Liver (tissue), 10 donors: ENCODE measurements at places on chromosomes 5 and 9.

- no peak for DNase-seq
Measured at GRCh38 chr5:53405396-53405795, 75.0 kb upstream of the FST start.

DNA sequence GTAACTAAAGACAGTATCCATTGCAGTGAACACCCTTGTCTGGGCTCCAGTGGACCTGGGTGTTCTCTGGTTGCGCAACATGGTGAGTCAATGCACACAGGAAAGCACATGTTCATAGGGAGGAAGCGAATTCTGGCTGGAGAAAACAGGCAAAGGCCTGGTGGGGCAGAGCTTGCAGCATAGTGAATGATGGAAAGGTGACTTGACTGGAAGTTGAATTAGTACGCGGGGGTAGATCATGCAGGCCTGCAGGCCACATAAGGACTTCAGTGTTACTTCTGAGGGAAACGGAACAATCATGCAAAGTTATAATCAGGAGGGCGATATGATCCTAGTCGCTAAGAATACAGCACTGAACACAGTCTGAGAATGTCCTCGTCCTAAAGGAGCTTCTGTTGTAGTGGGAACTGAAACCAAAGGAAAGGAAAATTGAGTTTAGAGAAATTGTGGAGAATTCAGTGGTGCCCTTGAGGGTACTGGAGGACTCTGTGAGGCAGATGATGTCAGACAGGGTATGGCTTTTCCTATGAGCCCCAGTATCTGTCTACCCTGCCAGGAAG lies 71.9 kb upstream of the RANBP3L start:
- no peak for DNase-seq

- DNase-seq: no peak
Measured at GRCh38 chr9:109328978-109329637, 8.2 kb upstream of the EPB41L4B start.

- DNase-seq: no peak
Measured at GRCh38 chr5:128462330-128462729, 75.7 kb downstream of the FBN2 start.

DNA sequence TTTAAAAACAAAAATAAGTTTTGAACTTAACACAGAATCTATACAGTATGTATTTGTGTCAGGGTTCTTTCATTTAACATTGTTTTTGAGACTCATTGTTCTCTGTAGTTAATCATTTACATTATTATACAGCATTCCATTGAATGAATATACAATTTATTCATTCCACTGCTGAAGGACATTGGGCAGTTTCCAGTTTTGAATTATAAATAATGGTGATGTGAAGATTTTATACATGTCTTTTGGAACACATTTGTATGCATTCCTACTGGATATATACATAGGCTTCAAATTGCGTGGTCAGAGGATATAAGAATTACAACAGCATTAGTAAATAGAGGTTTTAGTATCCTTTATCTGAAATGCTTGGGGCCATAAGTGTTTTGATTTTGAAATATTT lies 72.0 kb downstream of the CEP120 start:
- no peak for DNase-seq

DNA sequence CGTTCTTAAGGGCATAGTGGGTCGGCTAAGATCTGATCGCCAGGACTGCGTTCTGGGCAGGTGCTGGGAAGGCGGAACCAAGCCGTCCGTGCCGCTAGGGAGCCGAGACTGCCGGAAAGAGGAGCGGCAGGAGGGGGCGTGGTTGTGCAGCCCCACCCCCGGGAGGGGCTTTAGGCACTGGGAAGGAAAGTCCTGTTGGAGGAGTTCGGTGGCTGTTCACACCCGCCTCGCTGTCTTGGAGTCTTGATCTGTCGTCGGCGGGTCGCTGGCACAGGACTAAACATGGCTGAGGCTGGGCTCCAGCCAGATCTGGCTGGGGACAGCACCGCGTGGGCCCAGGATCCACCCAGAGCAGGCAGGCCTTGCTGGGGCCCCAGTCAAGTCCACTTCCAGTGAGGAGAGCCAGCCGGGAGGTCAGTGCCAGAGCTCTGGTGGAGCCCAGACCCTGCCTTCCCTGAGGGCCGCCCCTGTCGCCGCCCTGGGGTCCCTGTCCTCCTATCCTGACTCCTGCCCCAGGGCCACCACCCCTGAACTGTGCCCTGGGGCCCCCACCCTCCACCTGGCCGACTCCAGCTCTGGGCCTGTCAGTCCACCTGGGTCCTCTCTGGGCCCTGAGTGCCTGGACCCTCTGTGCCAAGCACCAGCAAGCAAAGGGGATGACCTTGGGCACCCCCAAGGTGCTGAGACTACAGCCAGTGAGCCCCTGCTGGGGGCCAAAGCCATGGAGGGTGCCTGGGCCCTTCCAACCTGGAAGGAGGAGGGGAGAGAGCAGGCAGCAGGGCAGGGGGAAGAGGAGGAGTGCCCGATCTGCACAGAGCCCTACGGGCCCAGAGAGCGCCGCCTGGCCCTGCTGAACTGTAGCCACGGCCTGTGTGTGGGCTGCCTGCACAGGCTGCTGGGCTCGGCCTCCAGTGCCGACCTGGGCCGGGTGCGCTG lies 4.5 kb downstream of the RNF208 start:
- no peak for DNase-seq

DNA sequence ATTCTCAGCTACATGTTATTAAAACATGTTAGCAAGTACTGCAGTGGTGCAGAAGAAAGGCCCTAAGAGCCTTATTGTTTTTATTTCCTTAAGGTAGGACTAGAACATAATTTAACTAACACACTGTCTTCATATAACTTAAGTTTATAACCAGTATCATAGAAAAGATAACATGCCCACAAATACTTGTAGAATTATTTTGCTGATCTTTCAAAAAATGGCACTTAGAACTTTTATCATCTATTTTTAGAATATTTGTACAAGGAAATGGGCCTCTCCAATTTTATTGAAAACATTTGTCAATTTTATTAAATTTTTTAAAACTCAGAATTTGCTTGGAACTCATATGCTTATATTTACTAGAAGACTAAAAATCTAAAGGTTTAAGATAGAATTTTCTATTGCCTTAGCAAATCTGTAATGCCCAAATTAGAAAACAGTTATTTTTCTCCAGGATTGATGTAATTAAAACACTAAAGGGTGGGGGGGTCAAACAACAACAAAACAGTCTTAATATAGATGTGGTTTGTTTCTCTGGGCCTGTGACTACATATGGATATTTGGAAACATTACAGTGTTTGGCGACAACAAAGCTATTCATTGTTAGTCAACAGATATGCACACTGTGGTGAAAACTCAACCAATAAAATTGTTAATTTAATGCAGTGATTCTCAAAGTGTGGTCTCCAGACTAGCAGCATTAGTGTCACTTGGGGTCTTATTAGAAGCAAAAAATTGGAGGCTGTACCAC lies 360.4 kb downstream of the PDE4D start:
- no peak for DNase-seq

DNA sequence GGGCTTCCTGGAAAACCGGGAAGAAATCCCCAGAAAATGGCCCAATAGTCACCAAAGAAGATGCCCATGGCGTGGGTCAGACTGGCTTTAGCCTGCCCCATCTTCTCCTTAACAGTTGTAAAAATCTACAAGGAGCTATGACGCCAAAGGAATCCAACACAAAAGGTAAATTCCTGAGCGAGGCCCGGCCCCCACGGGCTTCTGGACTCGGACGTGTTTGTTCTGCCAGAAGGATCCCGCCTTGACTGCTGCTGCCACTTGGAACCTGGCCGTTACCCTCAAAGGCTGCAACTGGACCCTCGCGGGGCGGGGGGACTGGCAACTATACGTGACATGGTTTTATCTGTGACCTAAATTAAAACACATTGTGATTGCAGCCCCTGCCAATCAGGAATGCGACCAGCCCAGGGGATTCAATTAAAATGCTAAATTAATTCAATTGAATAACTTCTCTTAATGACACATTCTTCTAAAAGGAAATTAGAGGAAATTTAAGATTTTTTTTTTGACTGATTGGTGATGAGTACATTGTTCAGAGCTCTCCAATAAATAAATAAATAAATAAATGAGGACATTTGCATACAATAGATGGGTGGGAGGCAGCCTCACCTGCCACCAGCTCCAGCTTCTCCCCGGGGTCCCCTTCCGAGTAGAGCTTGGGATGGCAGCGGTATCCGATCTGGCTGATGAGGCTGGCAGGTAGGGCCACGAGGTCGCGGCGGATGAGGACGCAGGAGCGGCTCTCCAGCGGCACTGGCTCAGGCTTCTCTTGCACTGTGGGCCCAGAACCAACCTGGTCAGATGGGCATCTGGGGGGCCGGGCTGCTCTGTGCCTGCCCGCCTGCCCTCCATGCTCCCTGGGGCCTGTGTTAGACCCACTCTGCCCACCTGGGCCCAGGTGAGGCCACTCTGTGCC lies 54.7 kb upstream of the UBAC1 start:
- no peak for DNase-seq

DNA sequence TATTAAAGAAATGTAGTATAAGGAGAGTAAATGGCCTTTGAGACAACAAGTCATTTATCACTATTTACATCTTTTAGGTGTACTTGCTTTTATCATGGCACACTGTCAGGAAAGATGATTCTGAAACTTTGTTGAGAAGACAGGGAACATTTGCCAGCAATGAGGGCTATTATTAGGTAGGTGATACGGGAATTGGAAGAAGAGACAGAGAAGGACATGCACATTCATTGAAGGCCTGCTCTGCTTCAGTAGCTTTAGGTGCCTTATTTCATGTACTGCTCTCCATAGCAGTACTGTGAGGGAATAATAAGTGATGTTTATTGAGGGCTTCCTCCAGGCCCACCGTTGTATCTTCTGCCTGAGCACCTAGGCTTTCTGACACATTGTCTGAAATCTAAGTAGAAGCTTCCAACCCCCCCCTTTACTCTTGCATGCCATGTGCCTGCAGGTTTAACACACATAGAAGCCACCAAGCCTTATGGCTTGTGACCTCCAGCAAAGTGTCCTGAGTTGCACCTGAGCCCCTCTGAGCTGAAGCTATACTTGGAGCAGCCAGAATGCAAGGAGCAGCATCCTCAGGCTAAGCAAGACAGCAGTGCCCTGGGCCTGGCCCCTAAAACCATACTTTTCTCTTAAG lies 275.2 kb upstream of the VLDLR start:
- DNase-seq: no peak
